ENCODE measurements at places on chromosomes 7 and 10.
A peak's percentile ranks its signal among the peaks of the same experiment; 100 is the strongest.

DNA sequence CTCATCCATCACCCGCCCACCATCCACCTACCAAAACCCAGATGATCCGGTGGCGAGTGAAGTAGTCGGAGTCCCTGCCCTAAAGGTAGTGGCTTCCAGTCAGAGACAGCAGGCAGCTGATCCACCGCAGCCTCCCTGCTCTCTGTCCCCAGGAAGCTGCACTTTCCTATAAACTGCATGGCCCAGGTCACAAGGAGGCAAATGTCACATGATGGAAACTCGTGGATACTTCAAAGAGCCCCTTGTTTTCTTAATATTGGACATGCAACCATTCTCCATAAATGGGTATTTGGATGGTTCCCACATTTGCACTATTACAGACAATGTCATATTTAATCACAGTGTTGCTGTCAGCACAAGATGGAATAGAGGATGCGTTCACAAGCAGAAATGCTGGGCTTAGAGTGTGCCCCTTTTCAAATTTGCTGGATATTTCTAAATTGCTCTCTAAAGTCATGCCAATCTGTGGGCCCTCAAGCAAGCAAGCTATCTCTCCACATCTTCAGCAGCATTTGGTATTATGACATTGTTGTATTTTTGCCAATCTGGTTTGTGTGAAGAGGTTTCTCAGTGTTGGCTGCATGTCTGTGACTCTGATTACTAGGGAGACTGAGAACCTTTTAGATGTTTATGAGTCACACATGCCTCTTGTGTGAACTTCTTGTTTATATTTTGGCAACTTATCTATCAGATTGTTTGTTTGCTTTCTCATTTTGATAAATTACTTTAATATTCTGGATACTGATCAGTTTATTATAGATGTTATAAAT is 822.0 kb downstream of the TNS3 start:
- no peak for DNase-seq

DNA sequence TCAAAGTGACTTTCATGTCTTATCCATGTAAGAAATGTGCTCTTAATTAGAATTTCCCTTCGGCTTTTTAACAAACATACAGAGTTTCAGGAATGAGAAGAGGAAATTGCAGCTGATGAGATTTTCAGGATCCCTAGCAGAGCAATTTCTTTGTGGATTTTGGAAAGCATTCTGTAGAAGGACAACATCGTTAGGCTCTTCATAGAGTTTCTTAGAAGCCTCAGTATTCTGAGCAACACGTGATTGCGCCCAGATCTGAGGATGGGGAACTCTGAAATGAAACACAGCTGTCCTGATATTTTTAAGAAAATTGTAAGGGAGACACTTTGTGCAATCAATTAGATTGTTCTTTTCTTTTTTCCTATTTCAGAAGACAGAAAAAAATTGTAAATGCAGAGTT is 85.8 kb downstream of the LHFPL3 start:
- DNase-seq, result no peak

- no peak for DNase-seq
Measured at GRCh38 chr10:25441270-25441669, 266.5 kb downstream of the GPR158 start.

GRCh38 chr7:72325561-72325960 is 86.6 kb downstream of the CALN1 start:
- no peak for DNase-seq

GRCh38 chr7:85600395-85600794 is 413.5 kb upstream of the SEMA3D start:
- no peak for DNase-seq

- no peak for DNase-seq
Measured at GRCh38 chr7:157508477-157508881, 171.7 kb downstream of the DNAJB6 start.

GRCh38 chr7:117277576-117277975 is 45.3 kb downstream of the WNT2 start:
- DNase-seq, result no peak

- no peak for DNase-seq
Measured at GRCh38 chr10:34729619-34730018, 85.5 kb downstream of the PARD3 start.

DNA sequence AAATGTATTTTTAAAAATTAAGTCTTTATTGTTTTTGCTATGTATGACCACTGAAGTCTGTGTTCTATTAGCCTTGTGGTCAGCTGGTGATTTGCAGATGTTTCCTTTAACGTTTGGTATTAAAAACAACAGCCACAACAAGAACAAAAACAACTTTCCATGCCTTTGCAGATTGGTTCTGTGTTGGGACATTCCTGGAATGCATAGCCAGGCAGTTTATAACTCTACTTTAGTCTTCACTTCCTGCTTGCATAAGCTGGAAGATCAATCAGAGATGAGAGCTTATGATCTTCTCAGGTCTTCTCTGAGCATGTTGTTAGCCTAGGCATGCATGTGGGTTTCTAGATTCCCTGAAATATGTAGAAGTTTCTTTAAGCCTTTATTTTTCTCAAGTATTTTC is 58.9 kb upstream of the SEMA3C start:
- DNase-seq, result no peak

GRCh38 chr7:101690061-101690460 is 61.0 kb upstream of the MYL10 start:
- no peak for DNase-seq

- DNase-seq, result no peak
Measured at GRCh38 chr7:80637911-80638765, at the start of gene CD36. Gene CD36, plus strand, starts transcription at chr7:80638642. Its CDS starts 8,099 bp downstream, at chr7:80646741.

DNA sequence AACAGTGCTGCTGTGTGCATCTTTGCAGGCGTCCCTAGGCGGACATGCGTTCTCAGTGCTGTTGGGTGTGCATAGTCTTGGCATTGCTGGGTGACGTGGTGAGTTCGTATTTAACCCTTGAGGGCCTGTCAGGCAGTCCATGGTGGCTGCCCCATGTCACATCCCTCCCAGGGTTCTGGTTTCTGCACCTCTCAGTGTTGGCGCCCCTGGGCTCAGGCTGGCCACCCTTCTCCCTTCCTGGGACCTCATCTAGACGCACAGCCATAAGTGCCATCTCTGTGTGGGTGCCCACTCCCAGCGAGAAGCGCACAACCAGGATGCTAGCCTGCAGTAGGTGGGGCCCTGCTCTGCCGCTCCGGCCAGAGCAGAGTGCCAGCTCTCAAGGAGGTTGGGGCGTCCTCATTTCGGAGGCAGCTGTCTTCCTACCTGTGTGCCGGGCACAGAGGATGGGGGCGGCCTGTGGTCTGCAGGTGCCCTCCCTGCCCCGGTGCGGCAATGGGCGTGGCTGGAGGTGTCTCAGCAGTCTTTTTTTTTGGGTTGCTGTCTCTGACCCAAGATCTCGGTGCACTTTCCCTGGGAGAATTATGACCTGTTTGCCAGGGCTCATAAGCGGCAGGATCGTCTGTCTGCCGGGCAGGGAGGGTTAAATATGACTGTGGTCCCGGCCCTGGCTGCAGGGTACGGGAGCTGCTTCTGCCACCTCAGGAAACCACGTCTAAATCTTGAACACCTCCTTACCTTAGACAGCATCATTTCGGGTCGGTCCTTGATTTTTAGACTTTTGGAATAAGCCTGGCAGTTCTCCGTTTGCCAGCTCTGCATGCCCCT is 6.5 kb downstream of the INPP5A start:
- no peak for DNase-seq

GRCh38 chr7:46468753-46469356 is 547.8 kb upstream of the IGFBP3 start:
- DNase-seq, result no peak

- no peak for DNase-seq
Measured at GRCh38 chr10:31030800-31031199, 865 bp downstream of the ZNF438 start.

DNA sequence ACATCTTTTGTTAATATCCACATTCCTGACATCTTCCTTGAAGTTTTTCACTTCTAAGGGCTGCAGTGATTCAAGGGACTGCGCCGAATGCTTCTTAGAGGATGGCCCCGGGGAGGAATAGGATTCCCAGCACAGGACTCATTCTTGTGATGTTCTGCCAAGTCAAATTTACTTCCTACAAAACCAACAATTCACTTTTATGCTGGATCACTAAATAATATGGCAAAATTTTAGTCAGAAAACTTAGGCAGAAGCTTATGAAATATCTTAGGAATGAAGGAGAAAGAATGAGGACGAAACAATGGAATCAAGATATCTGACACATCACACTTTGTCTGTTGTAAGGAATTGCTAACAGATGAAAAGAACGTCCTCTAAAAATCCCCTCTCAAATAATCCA is 151.5 kb downstream of the JAZF1 start:
- no peak for DNase-seq

- DNase-seq, result peak; percentile 5
Measured at GRCh38 chr10:95445837-95446486, 115.2 kb downstream of the SORBS1 start.

DNA sequence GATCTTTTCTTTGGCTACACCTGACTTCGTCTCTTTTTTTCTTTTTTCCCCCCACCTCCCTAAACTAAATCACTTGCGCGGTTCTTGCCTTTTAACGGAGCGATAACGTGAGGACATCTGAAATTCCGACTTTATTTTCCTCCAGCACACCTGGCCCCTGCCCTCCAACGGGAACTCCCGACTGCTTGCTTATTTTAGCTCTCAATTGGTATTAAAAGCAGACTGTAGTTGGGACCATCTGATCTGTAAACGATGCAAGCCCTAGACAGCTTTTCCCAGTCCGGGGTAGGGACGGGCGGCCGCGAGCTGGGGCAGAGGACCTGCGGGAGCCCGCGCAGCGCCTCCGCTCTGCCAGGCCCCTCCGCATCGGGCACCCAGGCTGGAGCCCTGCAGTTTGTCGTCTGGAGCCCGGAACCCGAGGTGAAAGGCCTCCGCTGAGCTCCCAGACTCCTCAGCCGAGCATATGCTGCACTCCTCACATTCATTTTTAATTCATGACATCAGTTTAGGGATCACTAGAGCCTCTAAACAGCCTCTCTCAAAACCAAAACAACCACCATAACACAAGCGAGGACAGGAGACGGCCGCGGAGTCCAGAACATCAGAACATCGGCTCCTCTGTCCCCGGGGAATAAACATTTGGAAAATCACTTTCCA is 10.0 kb upstream of the EMX2 start:
- DNase-seq, result no peak

- DNase-seq, result no peak
Measured at GRCh38 chr7:37068038-37068437, 343.7 kb upstream of the AOAH start.

GRCh38 chr7:134630893-134631292 is 15.8 kb upstream of the BPGM start:
- DNase-seq, result no peak

DNA sequence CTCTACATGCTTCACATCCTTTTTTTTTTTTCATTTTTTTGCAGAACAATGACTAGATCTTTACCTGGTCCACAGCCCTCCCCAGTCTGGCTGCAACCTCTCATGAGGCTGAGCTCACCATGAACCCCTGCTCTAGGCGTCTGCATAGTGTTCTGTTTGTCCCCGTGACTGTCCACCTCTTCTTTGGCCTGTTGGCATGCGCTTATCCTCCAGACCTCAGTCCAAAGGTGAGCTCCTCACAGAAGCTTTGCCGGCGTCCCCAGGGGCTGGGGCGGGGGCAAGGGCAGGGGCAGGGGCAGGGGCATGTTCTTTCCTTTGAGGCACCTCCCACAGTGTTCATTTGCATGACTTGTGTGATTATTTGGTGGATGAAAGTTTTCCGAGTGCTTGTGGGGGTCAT is 218.4 kb upstream of the ZNF32 start:
- DNase-seq, result no peak

DNA sequence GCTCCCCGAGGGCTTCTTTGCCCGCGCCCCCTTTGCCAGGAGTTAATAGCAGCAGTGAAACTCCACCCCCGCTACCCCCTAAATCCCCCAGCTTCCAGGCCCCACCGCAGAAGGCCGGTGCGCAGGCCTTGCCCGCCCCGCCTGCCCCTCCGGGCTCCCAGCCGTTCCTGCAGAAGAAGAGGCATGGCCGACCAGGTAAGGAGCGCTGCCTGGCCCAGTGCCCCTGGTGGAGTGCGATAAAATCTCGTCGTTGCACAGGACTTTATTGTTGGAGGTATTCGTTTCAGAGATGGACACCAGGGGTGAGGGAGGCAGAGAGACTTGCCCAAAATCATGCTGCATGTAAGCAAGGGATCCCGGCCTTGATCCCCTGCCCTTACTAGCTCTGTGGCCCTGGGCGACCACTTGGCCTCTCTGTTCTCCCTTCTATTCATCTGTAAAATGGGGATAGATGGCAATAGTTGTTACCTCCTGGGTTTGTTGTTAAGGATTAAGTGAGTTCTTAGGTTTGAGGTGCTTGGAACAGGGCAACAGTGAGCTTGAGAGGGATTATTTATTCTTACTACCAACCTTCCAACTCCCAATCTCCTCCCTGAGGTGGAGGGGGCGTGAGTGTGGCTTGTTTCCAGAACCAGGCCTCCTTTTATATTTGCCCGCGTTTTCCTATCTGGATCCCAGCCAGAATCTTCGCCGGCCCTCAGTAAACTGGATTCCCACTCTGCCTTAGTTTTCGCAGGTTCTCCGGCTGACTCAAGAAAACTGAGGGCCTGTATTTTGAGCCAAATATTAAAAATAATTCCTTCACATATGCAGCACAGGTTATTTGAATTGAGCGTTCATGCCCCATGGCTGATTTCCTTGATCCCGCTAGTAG is 78.3 kb downstream of the WIPF3 start:
- no peak for DNase-seq

GRCh38 chr10:60846173-60846572 is 67.9 kb downstream of the CDK1 start:
- DNase-seq, result no peak

DNA sequence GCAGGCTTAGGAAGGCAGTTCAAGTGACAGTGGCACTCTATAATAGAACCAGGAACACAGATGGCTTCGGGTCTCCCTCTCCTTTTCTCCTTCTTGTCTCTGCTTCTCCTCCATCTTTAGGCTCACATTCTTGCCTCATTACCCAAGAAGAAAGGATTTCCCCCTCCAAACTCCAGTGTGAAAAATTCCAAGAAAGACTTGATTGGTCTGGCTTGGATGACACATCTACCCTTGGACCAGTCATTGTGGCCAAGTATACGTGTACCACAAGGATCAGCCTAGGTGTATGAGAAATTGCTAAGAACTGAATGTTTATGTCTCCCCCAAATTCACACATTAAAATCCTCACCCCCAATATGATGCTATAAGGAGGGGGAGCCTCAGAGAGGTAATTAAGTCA is 53.9 kb downstream of the PRTFDC1 start:
- no peak for DNase-seq

- no peak for DNase-seq
Measured at GRCh38 chr10:10138685-10139084, 879.0 kb upstream of the CELF2 start.

DNA sequence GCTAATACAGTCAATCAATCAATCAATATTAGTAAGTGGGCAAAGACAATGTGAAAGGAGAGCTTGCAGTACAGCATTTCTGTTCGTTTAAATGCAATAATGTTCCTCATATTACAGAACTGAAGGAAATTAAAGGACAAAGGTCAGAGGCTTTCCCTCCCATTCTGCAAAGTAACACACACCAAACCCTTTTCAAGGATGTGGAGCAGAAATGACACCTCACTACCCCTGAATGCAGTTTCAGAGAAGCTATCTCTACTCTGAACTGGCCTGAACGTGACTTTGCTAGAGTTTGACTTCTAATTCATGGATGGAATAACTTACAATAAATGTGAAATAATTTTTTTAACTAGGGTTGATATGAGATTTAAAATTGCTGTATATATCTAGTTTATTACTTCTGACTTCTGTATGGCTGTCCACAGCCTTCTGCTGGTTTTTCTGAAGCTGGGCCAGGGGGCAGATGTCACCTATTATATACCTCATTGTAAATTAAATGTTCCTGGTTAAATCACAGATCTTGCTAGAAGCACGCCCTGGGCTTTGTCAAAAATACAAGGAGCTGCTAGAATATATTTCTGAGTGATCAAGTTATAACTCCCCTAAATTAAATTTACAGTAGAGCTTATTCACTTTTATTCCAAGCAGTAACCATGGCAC is 156.9 kb upstream of the C7orf33 start:
- no peak for DNase-seq
